ENCODE measurements at places on chromosomes 6 and 20.

- no peak for DNase-seq
Measured at GRCh38 chr6:96235927-96236326, 220.2 kb downstream of the FUT9 start.

DNA sequence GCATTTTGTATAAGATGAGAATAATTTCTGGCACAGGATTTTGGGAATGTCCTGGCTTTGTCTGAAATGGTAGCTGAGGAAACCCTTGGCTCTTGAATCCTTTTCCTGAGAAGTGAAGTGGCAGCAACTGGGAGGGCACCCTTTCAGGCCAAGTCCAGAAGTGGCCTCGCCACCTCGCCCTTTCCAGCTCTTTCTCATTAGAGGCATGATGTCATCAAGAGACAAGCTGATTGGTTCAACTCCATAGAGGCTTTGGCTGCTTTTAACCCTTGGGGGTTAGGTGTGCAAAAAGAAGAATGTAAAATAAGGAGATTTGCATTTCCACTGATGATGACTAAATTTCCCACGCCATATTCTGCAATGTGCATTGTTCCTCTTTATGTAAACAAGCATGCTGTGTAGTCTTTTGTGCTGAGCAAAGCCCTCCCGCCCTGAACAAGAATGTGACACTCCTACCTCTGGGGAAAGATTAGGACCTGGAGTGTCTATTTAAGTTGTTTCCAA, 116.5 kb downstream of the TCP11 start:
- no peak for DNase-seq

DNA sequence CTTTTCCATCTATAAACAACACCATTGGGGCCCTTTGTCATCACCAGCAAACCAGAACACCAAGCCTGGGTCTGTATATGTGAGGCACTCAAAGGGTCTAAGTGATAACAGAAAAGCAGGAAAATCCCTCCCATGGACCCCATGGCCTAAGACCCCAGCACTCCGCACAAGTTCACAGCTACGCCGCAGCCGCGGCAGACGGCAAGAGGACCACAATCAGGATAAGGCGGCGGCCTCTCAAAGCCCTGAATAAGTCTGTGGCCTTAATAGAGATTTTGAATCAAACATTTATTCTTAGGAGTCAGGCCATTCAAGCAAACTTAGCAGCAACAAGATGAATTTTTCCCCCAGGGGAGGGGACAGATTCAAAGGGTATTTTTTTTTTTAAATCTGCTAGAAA, 2.9 kb downstream of the ZBTB46 start:
- DNase-seq, result no peak

GRCh38 chr6:127606131-127606562, 29.2 kb downstream of the C6orf58 start:
- peak; percentile 11 for DNase-seq

GRCh38 chr6:23477586-23477985, 648.4 kb upstream of the NRSN1 start:
- DNase-seq, result no peak

GRCh38 chr6:146146836-146147235, 118.0 kb downstream of the GRM1 start:
- no peak for DNase-seq

DNA sequence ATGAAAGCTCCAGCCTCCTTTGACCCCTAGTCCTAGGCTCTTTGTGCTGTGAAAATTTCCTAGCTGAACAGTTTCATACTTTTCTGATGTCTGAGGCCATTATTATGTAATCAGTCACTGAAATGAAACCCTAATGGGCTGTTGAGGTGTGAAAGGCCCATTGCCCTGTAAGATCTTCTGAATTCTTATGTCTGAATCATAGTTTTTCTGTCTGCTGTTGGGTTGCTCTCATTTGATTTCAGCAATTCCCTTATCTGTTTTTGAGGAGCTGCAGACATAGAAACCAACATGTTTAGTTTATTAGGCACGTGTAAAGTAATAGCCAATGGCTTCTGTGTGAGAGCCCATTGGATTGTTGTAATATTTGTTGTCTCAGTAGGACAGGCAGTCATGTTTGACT, 118.1 kb downstream of the EYA4 start:
- no peak for DNase-seq

DNA sequence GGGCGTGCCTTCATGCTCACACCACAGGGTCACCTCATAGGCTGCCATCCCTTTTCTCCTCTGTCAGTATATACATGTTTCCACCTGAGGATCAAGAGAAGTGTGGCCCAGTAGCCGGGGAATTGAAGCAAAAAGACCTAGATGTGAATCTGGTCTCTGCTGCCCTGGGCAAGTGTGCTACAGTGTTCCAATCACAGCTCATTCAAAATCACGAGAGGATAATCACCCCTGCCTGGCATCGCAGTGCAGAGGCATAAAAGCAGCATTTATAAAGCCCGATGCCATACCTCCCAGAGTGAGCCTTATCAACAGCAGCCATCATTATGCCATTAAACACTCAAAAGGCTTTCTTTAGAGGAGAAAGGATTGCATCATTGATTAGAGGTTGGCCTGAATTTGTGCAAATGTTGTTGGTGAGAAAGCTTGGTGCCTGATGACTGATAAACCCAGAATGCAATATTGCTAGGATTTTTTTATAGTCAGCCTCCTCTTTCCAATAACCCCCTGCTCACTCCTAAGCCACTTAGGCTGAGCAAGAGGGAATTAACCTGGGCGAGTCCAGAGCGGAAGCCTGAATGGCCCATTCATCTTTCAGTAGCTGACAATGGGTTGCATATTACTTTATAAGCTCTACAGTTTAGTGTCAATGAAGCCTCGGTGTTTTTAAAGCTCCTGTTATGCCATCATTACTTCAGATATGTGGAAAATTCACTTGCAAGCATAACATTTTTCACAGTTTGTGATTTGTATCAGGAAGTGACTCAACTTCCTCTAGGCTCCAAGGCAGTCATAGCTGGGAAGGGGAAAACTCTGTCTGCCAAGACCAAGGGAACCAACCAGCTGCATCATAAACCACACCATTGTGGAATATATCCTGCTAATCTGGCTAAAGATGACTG, 92.5 kb upstream of the NXT1 start:
- DNase-seq, result peak; percentile 44

- no peak for DNase-seq
Measured at GRCh38 chr20:37622728-37623127, 71.1 kb upstream of the CTNNBL1 start.

DNA sequence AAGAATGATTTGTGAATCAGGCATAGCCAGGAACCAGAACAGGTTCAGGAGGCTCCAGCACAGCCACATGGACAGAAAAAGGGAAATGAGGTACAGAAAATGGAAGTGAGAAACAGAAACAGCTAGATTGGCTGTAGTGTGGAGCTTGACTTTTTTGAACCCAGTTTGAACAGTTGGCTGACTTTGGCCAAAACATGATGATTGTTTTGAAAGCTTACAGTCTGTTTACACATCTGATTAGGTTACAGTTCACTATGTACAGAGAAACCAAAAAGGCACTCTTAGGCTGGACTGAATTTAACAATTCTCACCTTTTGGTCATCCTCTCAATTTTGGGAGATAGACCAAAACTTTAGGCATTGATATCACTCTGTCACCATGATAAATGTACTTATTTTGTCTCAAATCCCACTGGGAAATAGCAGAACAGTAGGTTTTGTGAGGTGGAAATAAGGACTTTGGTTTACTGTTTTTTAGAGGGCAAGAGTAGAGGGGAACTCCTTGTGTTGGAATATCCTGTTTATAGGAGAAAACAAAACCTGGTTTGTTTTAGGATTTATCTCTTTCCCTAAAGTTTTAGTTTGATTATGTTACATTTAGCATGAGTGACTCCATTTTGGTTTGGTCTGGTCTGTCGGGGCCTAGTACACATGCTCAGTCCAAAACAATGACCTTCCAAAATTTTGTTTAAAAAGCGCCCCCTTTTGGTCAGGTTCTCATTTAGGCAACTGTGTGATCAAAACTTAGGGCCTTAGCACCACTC, 123.1 kb downstream of the OLIG3 start:
- peak; percentile 4 for DNase-seq

GRCh38 chr6:100338090-100338489, 126.6 kb downstream of the SIM1 start:
- DNase-seq, result no peak

DNA sequence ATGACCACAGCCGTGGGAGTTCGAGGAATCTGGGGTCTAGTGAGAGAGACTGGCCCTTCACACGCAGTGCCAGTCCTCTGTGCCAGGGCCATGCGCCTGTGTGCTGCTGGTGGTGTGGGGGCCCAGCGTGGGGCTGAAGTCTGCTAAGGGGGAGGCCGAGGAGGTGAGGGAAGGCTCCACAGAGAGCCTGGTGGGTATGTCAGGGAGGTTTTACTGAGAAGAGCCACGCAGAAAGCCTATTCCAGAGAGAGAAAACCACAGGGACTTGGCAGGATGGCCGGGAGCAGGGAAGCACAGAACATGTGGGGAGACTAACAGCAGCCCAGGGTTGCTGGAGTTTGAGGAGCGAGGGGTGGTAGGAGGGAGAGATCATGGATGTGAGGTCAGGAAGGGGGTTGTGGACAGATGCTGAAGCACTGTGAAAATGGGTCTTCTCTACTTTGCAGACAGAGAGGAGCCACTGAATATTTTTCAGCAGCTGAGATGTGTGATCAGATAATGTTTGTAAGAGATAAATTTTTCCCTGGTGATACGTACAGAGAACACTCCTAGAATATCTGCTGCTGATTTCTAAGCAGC, 35.3 kb downstream of the DUSP22 start:
- DNase-seq, result no peak

GRCh38 chr20:46089167-46089416, 670 bp downstream of the NCOA5 start:
- no peak for DNase-seq

GRCh38 chr6:101294051-101294638, 99.4 kb upstream of the GRIK2 start:
- DNase-seq, result no peak

- DNase-seq, result no peak
Measured at GRCh38 chr20:51500311-51500710, 42.2 kb downstream of the NFATC2 start.

- no peak for DNase-seq
Measured at GRCh38 chr6:14058735-14059134, 58.8 kb upstream of the CD83 start.

DNA sequence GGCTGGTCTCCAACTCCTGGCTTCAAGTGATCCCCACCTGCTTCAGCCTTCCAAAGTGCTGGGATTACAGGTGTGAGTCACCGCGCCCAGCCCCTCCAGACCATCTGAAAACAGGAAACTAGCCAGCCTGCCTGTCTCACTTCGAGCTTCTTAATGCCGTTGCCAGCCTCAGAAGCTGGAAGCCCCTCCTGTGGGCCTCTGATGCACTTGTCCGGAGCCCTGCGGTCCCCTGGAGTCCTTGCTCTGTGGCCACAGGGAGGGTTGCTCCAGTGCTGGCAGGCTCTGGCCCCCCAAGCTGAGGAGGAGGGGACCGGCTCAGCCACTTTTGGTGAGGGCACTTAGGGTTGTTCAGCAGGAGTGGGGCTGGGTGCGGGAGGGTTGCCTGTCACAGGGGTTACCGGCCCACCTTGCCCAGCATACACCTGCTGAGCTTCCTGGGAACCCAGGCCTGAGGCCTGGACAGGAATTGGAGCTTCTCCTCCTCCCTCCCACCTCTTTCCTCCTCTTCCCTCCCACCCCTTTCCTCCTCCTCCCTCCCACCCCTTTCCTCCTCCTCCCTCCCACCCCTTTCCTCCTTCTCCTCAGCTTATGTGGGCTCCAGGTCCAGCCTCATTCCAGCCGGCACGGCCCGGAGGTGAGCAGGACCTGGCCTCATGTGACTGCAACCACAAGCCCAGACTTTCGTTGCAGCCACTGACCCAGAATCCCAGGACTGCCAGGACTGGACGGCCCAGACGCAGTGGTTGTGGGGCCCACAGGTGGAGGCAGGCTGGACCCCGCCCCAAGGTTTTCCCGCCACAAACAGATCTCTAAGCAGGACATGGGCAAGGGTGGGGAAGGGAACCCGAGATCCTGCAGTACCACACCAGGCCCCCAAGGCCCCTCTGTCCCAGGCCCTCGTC, 9.4 kb upstream of the BIRC7 start:
- no peak for DNase-seq

DNA sequence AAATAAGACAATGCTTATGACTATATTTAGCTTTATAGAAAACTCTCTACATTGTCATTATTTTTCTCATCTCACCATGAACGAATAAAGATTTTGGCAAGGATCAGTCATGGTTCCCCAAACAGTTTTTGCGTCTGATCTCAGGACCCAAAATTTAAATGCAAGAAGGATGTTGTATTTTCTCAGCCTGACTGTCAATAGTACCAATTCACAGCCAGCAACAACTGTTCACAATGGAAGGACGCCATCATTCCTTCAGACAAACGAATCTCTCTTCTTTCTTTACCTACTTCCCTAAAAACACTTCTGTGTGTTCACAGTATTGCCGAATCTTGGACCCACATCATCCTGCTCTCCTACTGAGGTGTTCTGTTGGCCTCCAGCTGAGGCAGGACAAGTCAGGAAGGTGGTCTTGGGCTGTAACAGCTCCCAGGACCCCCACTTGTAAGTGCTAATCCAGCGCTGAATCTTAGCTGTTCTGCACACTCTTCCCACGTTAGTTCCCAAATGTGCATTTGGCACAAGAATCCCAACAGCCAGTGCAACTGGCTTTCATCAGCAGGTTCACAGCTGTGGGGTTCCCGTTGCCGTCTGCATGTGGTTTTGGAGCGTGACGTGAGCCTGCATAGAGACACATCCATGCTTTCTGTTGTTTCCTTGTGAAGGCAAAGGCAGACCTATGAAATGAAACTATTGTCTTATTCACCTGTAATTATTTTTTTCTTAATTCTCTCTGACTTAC, 600.0 kb downstream of the QKI start:
- DNase-seq, result no peak

DNA sequence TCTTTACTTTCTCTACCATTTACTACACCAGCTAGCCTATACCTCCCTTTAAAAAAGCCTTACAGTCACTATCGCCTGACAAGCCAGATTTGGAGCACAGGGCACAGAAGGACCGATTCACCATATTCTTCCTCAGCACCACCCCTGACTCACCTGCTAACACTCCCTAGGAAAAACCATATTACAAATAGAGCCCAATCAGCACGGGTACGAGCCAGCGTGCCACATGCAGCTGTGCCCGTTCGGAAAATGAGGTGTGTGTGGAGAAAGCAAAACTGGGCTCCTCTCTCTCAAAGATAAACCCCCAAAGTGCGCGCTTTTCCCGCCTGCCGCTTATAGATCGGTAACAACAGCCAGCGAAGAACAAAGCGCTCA, 1.2 kb downstream of the SYNCRIP start:
- DNase-seq, result no peak

GRCh38 chr20:39036011-39036410, 73.9 kb downstream of the DHX35 start:
- no peak for DNase-seq

All from HFF-Myc (cell line).